ENCODE measurements at places on chromosomes 2 and 18. TPM values are rescaled to one million over a fixed set of nuclear protein-coding genes. Genes with fewer than 3 reads are reported as not detected.

Gene MAPK4
- 0.19 TPM for total RNA-seq

Gene KCNJ3
- not detected for total RNA-seq

Gene ZNF2
- 3.8 TPM for total RNA-seq

Gene UGT1A4
- 3.8 TPM for total RNA-seq

Gene PLB1
- total RNA-seq = 2.1 TPM

Gene SRBD1
- total RNA-seq = 5.0 TPM

Gene GALNT13
- total RNA-seq = 0.04 TPM

Gene LYPD6
- 1.2 TPM for total RNA-seq

Gene FHL2
- total RNA-seq = 62.9 TPM

GRCh38 chr18:46405832-46406538, 251.0 kb downstream of the LOXHD1 start:
- H3K27me3 ChIP-seq = no peaks in the 10 kb centered on the region
- peaks cover 55% of the 10 kb centered on the region for H3K4me1 ChIP-seq
- H3K36me3 ChIP-seq = no peaks in the 10 kb centered on the region
- H3K27ac ChIP-seq = no peak overlapping the region

DNA sequence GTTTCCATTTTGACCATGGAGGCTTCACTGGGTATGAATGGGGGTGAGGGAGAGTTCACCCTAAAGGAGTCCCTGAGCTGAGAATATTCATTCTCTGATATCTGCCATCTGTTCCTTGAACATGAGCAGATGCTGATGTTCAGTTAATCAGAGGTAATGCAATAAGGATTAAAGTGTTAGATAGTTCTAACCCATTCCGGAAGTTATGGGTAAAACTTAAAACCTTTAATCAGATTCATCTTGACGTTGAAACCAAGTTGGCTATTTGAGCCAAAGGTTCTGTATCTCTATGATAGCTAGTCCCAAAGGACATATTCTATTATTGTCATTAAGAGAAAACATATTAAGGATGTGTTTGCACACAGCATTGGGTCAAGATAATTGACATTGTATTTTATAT, 268.9 kb downstream of the PLCL1 start:
- no peak overlapping the region for H3K27ac ChIP-seq
- no peak overlapping the region for H3K4me3 ChIP-seq
- DNase-seq = no peak
- no peaks in the 10 kb centered on the region for H3K4me1 ChIP-seq
- H3K27me3 ChIP-seq = no peaks in the 10 kb centered on the region

GRCh38 chr2:201233812-201234662, 26.3 kb upstream of the CASP8 start:
- H3K4me1 ChIP-seq = peaks cover 56% of the 10 kb centered on the region
- H3K27me3 ChIP-seq = no peaks in the 10 kb centered on the region
- H3K36me3 ChIP-seq = no peaks in the 10 kb centered on the region
- DNase-seq = no peak

- DNase-seq = no peak
- H3K4me3 ChIP-seq = no peak overlapping the region
- H3K4me1 ChIP-seq = no peaks in the 10 kb centered on the region
- no peaks in the 10 kb centered on the region for H3K27me3 ChIP-seq
- H3K36me3 ChIP-seq = no peaks in the 10 kb centered on the region
Observed at GRCh38 chr2:143698352-143698751, 569.1 kb downstream of the ARHGAP15 start.

GRCh38 chr2:150168595-150169236, 318.8 kb downstream of the RND3 start:
- no peaks in the 10 kb centered on the region for H3K27me3 ChIP-seq
- H3K4me3 ChIP-seq = no peak overlapping the region
- DNase-seq = no peak
- no peak overlapping the region for H3K27ac ChIP-seq

GRCh38 chr2:212028798-212029394, 509.7 kb downstream of the ERBB4 start:
- no peaks in the 10 kb centered on the region for H3K36me3 ChIP-seq
- no peaks in the 10 kb centered on the region for H3K4me1 ChIP-seq
- no peak overlapping the region for H3K4me3 ChIP-seq
- DNase-seq = no peak
- no peaks in the 10 kb centered on the region for H3K27me3 ChIP-seq

DNA sequence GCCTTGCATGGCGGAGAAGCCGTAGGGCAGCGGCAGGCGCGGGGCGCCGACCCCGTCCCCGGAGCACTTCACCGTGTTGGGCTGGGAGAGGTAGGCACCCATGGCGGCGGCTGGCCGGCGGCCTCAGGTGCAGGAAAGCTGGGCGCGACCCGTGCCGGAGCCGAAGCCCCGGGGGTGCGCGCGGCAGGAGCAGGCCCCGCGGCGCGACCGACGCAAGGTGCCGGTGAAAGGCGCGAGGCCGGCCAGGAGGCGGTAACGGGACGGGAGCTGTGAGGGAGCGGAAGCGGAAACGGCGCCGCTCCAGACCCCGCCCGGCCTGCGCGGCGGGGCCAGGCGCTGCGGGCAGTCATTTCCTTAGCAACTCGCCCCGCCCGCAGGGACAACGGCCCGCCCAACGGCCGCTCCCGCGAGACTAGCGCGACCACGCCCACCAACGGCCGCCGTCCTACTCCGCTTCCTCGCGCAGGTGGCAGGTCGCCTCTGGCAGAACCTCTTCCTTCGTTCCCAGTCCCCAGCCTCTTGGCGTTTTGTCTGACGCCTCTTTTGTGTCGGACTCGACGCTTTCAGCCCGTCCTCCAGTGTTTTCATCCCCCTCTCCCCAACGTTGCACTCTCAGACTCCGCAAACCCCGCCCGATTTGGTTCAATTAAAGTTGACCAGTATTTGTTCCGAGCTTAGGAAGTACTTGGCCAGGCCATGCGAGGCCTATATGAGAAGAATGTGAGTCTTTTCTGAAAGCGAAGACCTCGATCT, at the start of gene PPM1G:
TSS of gene PPM1G (minus strand) at position 271 of the 753 bp plus-strand sequence. CDS start at position 102, 169 bp downstream.
- H3K4me3 ChIP-seq = peak within 1 kb of the TSS; percentile 96
- H3K36me3 ChIP-seq = no peaks in the 10 kb centered on the region
- no peaks in the 10 kb centered on the region for H3K27me3 ChIP-seq
- peak within 1 kb of the TSS; percentile 91 for H3K27ac ChIP-seq
- DNase-seq = peak; percentile 53

DNA sequence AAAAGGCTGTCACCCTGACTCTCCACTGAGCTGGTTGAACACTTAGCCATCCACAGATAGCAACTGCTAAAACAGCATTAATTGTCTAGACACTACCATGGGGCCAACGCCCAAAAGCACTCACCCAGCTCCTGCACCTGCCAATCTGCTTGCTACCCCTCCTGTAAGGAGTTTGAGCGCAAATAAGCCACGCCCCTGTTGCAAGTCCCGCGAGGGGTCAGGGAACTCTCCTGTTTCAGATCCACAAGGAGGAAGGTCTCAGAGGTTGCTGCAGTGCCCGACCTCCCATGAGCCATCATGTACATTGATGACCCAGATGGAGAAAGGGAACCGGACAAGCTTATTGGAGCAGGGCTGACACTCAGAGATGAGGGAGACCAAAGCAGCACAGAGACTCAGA, 106.8 kb downstream of the ZNF516 start:
- no peaks in the 10 kb centered on the region for H3K27me3 ChIP-seq
- H3K4me3 ChIP-seq = no peak overlapping the region
- peak overlapping the region; percentile 63 for H3K27ac ChIP-seq
- peaks cover 68% of the 10 kb centered on the region for H3K4me1 ChIP-seq
- no peak for DNase-seq

GRCh38 chr18:3350021-3350420, 88.1 kb downstream of the MYL12B start:
- H3K36me3 ChIP-seq = no peaks in the 10 kb centered on the region
- no peak for DNase-seq
- H3K27ac ChIP-seq = peak overlapping the region; percentile 66
- H3K4me1 ChIP-seq = peaks cover 35% of the 10 kb centered on the region
- H3K27me3 ChIP-seq = no peaks in the 10 kb centered on the region

DNA sequence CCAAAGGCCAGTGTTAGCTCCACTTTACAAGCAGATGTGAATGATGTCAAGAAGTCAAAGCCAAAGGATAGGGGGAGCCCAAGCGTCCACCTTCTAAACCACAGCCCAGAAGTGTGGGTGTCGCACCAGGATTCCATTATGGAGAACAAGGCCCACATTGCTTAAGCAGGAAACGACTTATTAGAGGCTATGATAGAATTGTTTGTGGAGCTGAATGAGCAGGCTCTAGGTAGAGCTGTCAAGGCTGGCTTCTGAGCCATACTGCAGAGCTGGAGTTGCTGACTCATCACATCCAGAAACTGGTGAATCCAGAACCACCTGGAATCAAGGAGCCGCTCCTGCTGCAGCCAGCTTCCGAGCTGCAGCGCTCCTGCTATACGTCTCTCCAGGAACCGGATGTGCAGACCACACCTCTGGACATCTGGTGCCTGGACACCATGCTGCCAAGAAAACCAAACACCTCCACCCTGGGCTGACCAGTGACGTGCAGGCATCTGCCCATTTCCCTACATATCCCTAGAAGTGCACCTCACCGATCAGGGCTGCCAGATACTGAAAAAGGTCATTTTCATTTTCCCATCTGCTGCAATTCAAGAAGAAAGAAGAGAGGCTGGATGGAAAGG, 6.2 kb upstream of the TWIST2 start:
- H3K4me3 ChIP-seq = no peak overlapping the region
- peaks cover 3% of the 10 kb centered on the region for H3K27me3 ChIP-seq
- H3K4me1 ChIP-seq = peaks cover 1% of the 10 kb centered on the region
- no peak for DNase-seq
- no peak overlapping the region for H3K27ac ChIP-seq

- no peak for DNase-seq
- no peaks in the 10 kb centered on the region for H3K36me3 ChIP-seq
- no peak overlapping the region for H3K4me3 ChIP-seq
- H3K27ac ChIP-seq = no peak overlapping the region
- H3K4me1 ChIP-seq = no peaks in the 10 kb centered on the region
Observed at GRCh38 chr2:8170552-8171327, 511.1 kb upstream of the ID2 start.

DNA sequence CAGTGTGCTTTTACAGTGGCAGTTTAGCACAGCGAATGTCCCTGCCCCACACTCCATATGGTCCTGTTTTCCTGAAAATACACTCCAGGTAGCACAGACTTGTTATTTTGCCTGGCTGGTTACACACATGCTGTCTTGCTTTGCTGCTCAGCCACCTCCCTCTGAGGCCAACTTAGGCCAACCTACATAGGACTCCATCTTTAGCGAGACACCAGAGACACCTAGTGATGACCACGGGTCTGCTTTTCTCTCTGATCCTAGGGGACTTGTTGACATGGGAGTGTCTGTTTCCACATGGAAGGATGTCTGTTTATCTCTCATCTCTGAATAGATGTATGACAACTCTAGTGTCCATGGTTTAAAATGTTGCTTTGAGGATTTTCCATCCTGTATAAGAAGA, 43.3 kb downstream of the PLEKHB2 start:
- no peaks in the 10 kb centered on the region for H3K27me3 ChIP-seq
- no peak overlapping the region for H3K4me3 ChIP-seq
- no peak overlapping the region for H3K27ac ChIP-seq
- no peak for DNase-seq
- H3K36me3 ChIP-seq = peaks cover 9% of the 10 kb centered on the region
- no peaks in the 10 kb centered on the region for H3K4me1 ChIP-seq

- no peaks in the 10 kb centered on the region for H3K27me3 ChIP-seq
- no peaks in the 10 kb centered on the region for H3K36me3 ChIP-seq
- DNase-seq = no peak
- H3K4me1 ChIP-seq = peaks cover 12% of the 10 kb centered on the region
- H3K27ac ChIP-seq = peak overlapping the region; percentile 76
Observed at GRCh38 chr18:10660179-10660884, 134.5 kb downstream of the NAPG start.

DNA sequence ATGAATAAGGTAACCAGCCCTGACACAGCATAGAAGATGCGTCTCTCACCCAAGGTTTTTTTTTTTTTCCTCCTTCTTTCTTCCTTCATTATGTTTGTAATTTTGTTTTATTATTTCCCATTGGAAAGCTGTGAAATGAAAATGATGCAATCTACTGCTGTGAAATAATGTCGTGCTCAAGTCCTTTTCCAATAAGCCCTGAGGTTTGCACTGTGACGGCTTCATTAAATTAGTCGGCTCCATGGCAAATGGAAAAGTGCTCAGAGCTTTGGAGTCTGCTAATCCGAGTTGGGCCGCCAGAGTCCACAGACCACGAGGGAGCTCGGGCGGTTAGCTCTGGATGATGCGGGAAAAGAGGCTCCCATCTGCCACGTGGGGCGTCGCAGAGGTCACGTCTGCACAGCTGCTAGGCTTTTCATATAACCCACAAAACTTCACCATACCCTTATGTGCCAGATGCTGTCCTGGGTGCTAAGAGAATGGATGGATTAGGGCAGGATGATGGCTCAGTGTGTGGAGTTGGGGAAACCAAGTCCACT, 92.3 kb upstream of the CAPN13 start:
- no peaks in the 10 kb centered on the region for H3K36me3 ChIP-seq
- DNase-seq = no peak
- H3K4me3 ChIP-seq = no peak overlapping the region
- H3K27me3 ChIP-seq = no peaks in the 10 kb centered on the region

DNA sequence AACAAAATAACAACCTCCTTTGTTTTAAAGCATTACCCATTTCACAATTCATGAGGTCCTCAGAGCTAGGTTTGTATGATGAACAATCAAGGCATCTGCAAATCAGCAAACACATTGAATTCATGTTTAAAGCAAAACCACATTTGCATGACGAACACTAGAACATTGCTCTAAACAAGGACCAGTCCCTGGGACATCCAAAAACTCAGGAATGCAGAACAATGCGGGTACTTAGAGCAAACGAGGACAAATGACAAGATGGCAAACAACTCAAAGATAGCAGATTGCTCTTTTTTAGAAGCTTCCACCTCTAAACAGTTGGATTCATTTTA, 45.7 kb upstream of the RALBP1 start:
- DNase-seq = no peak
- H3K36me3 ChIP-seq = no peaks in the 10 kb centered on the region
- no peak overlapping the region for H3K4me3 ChIP-seq
- peak overlapping the region; percentile 65 for H3K27ac ChIP-seq

- no peaks in the 10 kb centered on the region for H3K27me3 ChIP-seq
- DNase-seq = no peak
- H3K36me3 ChIP-seq = no peaks in the 10 kb centered on the region
- H3K27ac ChIP-seq = peak overlapping the region; percentile 42
Observed at GRCh38 chr18:23340661-23341060, 112.4 kb upstream of the RIOK3 start.
